ENCODE measurements at places on chromosomes 13 and 19.

- DNase-seq: no peak
Measured at GRCh38 chr13:84208246-84208910, 326.1 kb upstream of the SLITRK1 start.

DNA sequence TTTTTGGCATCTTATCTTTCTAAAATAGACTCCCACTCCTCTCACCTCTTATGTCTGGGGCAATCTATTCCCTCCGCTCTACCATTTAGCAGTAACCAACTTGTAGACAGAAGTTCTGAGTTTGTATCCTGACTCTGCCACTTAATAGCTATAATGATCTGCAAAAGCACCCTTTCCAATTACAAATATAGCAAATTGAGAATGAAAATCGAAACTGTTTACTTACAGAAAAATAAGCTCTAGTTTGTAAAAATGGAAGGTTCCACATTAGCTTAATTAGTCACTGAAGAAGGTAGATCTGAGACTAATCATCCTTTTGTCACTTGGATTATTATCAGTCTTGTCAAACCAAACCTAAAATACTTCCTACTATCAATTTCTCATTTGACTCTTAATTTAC, 409.3 kb downstream of the DIAPH3 start:
- no peak for DNase-seq

DNA sequence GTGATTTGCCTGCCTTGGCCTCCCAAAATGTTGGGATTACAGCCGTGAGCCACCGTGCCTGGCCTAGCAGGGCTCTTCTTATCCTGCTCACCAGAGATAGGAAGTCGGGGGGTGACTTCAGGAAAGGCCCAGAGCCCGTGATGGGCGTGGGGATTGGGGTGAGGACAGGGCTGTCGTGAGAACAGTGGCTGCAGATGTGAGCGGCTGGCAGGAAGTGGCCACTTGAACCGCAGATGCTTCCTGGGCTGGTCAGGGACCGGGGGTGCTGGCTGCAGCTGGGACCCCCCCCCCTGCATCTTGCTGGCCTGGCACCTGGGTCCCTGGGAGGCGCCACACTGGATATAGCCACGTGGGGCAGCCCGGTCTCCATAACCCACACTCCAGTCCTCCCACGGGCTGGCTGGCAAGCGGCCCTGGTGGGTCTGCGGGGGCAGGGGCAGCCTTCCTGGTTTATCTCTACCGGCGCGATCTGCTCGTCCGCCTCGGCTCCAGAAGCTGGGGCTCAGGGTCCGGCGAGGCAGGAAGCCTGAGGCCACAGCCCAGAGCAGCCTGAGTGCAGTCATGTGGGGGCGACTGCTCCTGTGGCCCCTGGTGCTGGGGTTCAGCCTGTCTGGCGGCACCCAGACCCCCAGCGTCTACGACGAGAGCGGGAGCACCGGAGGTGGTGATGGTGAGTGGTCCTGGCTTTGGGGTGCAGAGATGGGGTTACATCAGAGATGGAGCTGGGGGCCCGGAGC, at the start of gene F2RL3:
F2RL3 (plus strand) TSS at position 371 of the 737 bp plus-strand sequence; CDS start at position 562, 191 bp downstream.
- DNase-seq: no peak

DNA sequence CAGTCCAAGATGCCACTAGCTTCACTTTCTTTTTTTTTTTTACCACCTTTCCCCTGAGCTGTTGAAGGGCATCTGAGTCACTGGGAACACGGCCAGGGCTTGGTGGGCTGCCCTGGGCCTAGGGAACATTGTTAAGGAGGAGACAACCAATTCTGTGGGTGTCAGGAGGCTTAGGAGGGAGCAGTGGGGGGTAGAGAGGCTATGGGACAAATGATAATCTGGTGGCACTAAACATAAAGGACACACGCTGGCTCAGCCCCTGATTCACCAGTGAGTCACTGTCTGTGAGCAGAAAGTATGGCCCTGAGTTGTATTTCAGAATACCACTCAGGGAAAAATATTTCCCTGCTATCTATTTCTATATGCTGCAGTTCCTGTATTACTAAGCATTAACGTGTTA, 207.8 kb downstream of the DCLK1 start:
- DNase-seq: no peak

DNA sequence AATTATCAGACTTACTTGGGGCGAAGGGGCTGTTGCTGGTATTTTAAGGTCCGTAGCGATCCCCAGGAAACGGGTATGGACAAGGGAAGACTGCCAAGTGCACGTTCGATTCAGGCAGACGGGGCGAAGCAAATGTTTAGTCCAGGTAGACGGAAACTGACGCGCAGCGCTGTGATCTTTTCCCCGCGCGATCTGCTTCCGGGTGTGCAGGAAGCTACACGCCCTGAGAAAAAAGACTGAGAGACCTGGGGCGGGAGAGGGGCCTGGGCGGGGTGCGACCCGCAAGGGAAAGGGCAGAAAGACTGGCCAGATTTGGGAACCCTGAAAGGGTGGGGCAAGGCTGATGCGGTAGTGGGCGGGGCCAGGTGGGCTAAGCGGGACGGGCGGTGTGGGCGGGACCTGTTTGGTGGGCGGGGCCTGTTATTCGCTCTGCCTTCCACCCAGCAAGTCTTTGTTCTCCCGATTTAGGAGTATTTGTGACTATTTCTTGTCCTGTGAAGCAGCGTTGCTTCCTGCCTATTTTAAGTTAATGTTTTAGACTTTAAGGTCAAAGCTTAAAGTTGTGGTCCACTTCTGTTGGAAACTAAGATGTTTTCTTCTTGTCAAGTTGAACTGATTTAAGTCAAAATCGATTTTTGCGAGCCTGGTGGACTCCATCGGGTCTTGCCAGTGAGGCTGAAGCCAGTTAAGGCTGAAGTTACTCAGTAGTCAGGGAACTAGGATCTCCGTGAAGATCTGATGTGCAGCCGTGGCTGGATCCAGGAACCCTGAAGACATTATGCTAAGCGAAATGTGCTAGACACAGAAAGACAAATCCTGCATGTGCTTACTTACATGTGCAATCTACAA, at the start of gene ZNF836:
ZNF836 (minus strand) TSS at position 301 of the 849 bp plus-strand sequence. CDS start 3,549 bp downstream, outside the sequence.
- DNase-seq: peak; percentile 84

DNA sequence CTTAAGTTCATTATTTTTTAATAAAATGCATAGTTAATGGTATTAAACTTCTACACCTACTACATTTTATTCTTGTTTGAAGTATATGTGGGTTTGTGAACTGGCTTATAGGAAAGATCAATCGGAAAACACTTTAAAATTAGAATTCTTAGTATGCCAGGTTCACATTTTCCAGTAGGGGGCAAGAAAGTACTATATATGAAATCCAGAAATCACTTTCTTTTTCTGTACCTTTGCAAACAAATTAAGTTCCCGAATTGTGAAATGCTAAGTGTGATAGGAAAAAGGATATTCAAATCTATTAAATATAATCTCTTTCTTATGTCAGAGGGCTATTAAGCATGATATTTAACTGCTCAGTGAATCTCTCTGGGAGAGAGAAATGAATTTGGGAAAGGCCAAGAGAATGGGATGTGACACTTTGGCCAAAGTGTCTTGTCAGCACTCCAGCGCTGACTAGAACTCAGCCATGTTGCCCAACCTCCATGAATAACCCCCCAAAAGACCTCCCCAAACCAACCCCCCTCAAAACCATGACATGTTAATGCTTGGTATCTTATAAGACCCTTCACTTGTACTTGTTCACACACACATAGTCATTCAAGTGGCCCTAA, 122.6 kb upstream of the SLC10A2 start:
- no peak for DNase-seq

DNA sequence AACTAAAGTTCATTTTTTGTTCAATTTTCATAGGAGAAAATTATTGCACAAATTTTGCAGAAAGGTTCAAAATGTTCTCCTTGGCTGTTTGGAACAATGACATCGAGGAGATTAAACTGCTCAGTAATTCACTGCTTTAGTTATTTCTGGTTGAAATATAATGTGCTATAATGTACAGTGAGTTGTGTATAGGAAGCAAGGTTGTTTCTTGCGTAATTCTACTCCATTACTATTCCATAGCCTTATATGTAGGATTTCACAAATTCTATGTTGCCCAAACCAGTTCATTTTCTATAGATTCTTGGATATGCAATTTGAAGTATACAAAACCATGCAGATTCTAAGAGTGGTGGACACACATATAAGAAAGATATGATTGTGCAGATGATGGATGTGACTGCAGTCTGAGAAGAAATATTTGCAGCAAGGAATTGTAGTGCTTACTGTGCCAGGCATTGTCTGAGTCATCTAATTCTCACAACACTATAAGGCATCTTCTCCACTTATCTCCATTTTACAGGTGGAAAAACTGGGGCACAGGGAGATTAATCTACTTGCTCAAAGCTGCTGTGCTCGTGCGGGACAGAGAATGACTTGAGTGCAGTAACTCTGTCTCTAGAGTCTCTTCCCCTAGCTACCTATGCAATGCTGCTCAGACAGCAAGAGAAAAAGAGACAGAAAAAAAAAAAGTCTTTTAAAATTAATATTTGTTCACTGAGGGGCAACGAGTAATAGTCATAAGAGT, 515.5 kb downstream of the MYO16 start:
- DNase-seq: no peak

DNA sequence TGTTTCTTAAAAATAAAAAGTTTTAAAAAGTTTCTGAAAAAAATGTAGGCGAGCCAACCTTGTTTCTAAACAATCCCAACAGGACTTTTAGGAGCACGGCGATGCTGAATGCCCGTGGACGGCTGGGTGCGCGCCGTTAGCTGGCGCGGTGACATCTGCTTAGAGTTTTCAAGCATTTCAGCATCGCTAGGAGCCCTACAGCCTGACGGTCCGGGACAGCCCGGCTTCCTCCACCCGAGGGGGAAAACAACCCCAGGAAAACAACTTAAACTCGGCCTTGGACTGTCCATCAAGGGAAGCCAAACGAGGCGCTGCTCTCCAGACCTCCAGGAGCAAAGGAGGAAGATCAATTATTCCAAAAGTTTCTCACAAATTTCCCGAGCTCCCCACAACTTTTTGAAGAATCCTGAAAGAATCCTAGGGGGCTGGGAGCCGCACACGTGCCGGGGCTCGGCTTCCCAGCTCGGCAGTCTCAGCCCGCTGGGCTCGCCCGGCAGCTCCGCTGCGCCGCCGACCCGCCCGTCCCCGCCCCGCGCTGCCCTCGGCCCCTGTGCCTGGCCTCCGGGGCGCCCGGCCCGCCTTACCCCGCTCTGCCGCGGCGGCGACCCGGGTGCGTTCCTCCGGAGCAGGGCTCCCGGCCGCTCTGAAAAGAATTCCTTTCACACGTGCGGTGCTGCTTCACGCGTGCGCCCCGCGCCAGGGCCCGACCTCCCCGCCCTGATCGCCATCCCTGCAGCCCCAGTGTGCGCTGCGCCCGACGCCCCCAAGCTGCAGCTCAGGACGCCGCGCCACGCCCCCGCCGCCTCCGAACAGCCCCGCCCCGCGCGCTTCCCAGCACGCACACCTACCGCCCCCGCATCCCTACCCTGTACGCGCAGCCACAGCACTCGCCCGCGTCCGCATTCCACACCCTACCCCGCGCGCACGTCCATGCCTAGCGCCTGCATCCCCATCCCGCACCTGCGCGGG, at the start of gene GJA3:
GJA3 (minus strand) TSS at position 747 of the 969 bp plus-strand sequence. CDS start 17,764 bp downstream, outside the sequence.
- DNase-seq: peak; percentile 48

- DNase-seq: no peak
Measured at GRCh38 chr13:50457415-50458393, 385.8 kb downstream of the DLEU7 start.

- no peak for DNase-seq
Measured at GRCh38 chr13:66492479-66492878, 737.7 kb downstream of the PCDH9 start.

- no peak for DNase-seq
Measured at GRCh38 chr19:28563964-28564921, 648.7 kb downstream of the UQCRFS1 start.

DNA sequence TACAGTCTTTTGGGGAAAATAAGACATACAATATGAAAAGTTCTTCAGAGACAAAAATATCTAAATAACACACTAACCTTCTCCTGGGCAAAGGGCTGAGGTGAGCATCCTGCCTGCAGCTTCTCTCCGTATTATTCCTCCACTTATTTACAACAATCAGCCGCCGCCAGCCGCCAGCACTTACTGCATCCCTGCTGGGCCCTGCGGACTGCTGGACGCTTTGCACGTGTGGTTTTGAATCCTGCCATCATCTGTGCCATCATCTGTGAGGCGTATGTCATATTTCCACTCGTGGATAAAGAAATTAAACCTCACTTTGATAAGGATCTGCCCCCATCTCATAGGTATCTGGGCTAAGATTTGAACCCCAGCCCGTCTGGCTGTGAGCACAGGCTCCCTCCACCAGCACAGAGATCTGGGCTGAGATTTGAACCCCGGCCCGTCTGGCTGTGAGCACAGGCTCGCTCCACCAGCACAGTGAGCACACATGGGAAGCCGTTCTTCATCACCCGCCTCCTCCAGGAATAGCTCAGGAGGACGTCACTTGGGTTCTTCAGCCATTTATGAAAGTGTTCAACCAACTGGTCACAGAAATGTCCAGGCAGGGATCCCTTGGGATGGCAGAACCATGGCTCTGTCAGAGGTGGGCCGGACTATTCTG, 35.2 kb upstream of the TUBGCP3 start:
- no peak for DNase-seq

GRCh38 chr19:50025794-50026549, at the start of gene ZNF473:
Gene ZNF473, plus strand, starts transcription at chr19:50026005. Its CDS starts 5,078 bp downstream, at chr19:50031083.
- peak; percentile 85 for DNase-seq

DNA sequence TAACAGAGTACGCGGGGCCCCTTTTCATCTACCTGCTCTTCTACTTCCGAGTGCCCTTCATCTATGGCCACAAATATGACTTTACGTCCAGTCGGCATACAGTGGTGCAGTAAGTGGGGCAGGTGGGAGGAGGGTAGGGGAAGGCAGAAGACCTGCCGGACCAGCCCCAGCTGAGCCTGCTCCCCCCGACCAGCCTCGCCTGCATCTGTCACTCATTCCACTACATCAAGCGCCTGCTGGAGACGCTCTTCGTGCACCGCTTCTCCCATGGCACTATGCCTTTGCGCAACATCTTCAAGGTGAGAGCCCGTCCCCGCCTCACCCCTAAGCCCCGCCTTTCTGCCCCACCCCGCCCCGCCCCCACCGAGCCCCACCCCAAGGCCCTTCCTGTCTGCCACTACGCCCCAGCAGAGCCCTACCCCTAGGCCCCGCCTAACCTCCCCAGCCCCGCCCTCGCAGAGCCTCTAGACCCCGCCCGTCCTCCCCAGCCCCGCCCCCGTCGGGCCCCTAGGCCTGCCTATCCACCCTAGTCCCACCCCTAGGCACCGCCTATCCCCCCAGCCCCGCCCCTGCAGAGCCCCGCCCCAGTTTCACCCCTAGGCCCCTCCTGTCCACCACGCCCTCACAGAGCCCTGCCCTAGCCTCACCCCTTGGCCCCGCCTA, 7.7 kb downstream of the NDUFB7 start:
- DNase-seq: no peak

GRCh38 chr19:46480415-46480814, 9.1 kb upstream of the PNMA8A start:
- DNase-seq: no peak

GRCh38 chr19:43674596-43674995, 4.6 kb upstream of the PLAUR start:
- no peak for DNase-seq

DNA sequence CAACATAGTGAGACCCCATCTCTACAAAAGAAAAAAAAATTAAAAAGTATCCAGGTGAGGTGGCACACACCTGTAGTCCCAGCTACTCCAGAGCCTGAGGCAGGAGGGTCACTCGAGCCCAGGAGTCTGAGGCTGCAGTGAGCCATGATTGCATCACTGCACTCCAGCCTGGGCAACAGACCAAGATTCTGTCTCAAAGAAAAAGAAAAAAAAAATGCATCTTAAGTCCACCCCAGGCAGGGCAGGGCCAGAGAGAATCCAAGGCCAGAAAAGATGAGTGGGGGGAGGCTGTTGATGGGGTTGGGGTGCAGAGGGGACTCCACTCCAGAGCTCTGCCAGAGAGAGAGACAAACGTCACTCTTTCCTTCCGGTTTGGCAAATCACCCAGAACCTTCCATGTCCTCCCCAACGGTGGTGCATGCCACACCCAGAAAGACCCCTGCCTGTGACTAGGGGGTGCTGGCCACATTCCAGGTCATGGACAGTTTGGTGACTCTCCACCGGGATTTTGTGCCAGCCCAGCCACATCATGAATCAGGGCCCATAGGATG, 431 bp downstream of the FUT3 start:
- DNase-seq: no peak

All from stimulated activated CD8-positive, alpha-beta memory T cell treated with anti-CD3 and anti-CD28 coated beads, Interleukin-4, amount 100 ng/mL, for 4 hours (primary cell).